ENCODE measurements at places on chromosomes 7 and 10. TPM values are rescaled to one million over a fixed set of nuclear protein-coding genes. Genes with fewer than 3 reads are reported as not detected.

LRRC17 gene
- total RNA-seq, result not detected

DNA sequence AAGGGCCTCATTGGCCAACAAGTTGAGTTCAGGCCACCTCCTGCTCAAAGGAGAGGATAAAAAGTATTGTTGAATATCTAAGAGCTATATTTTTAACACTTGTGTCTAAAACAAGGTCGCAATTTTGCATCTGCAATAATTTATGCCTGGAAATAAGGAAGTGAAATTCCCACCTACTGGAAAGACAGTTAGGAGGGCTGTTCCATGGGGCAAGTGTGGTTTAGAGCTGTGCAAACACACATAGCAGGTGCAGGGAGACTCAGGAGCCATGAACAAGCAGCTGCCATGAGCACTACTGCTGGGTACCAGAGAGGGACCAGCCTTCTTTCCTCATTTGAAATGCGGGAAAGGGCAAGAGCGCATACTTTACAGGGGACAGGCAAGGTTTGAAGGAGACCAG is 35.5 kb upstream of the IKZF1 start:
- peak overlapping the region; percentile 98 for H3K27ac ChIP-seq
- H3K4me3 ChIP-seq, result no peak overlapping the region
- peaks cover 89% of the 10 kb centered on the region for H3K4me1 ChIP-seq
- H3K36me3 ChIP-seq, result peaks cover 9% of the 10 kb centered on the region
- H3K27me3 ChIP-seq, result no peaks in the 10 kb centered on the region

DNA sequence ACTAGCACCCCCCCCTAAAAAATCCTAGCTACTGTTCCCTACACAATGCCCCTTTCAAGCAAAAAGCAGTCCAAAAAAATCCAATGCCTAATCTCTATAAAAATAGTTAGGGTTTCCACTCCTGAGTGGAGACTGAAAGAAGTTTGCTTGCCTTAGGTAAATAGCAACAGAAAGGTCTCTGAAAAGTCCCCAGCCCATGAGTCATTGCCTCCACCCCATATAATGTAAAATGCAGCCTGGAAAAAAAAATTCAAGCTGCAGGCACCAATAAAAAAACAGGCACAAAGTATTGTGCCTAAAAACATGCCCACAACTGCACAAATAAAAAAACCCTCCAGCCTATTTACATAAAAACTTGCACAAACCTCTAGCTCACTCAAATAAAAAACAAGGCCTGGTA is 47.5 kb downstream of the ZNF680 start:
- DNase-seq, result no peak
- no peaks in the 10 kb centered on the region for H3K4me1 ChIP-seq
- peaks cover 62% of the 10 kb centered on the region for H3K36me3 ChIP-seq

SLC26A5 gene
- total RNA-seq, result not detected

DLD gene
- total RNA-seq, result 78.2 TPM

- no peaks in the 10 kb centered on the region for H3K27me3 ChIP-seq
- H3K4me1 ChIP-seq, result peaks cover 3% of the 10 kb centered on the region
- H3K4me3 ChIP-seq, result no peak overlapping the region
- H3K27ac ChIP-seq, result no peak overlapping the region
Observed at GRCh38 chr7:32532086-32532485, 36.8 kb downstream of the AVL9 start.

GRCh38 chr10:93245779-93246178 is 172.1 kb downstream of the CYP26A1 start:
- no peaks in the 10 kb centered on the region for H3K4me1 ChIP-seq
- DNase-seq, result no peak
- no peaks in the 10 kb centered on the region for H3K36me3 ChIP-seq
- H3K4me3 ChIP-seq, result no peak overlapping the region

LAMB1 gene
- not detected for total RNA-seq

CLEC2L gene
- total RNA-seq, result not detected

DNA sequence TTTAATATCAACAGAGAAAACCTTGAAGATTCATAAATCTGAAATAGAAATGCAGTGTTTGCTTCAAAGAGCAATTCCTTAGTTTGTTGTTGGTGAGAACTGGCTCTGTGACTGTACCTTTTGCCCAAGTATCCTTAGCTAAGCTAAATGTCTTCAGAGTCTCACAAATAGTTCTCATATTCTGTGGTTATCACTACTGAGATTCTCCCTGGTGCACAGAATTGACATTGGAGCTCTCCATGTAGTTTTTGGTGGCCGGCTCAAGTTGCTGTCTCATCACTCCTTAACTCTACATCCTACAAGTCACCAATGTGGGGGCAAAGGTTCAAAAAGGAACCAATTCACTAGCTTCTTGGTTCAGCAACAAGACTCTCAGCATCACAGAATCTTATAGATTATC is 780.3 kb downstream of the LRMDA start:
- H3K27me3 ChIP-seq, result no peaks in the 10 kb centered on the region
- H3K27ac ChIP-seq, result no peak overlapping the region
- H3K36me3 ChIP-seq, result no peaks in the 10 kb centered on the region
- no peak overlapping the region for H3K4me3 ChIP-seq

ASB10 gene
- total RNA-seq, result not detected

DNA sequence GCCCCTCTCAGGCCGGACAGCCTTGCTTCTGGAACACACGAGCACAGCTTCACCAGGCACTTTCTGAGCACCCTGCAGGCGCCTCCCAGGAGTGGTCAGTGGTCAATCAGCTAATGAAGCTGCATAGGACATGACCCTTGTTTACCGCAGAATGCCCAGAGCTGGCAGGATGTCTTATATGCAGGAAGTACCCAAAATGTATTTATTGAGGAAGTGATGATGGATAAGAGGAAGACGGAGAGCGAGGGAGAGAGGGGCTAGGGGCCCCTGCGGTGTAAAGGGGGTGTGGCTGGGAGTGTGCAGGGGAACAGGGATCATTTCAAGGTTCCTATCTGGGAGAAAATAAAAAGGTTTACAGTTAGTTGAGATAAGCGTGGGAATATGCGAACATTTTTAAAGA is 3.3 kb downstream of the CYP2E1 start:
- no peak overlapping the region for H3K27ac ChIP-seq
- H3K4me1 ChIP-seq, result peaks cover 20% of the 10 kb centered on the region
- peaks cover 78% of the 10 kb centered on the region for H3K27me3 ChIP-seq
- no peaks in the 10 kb centered on the region for H3K36me3 ChIP-seq

DNA sequence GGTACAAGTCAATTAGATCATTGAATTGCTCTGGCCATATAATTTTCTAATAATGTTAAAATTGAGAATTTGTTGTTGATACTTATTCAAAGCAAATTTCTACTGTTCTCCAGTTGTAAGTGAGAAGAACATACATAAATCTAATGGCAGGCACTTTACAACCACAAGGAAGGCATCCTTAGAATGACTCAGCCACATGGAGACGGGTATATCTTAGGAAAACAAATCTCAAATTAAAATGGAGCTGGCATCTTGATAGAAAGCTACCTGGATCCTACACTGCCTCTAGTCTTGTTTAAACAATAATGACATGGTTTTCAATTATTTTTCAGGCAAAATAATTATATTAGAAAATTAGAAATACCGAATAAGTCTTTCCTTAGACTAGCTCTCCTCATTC is 1183.7 kb upstream of the SORCS1 start:
- H3K4me3 ChIP-seq, result no peak overlapping the region
- H3K36me3 ChIP-seq, result no peaks in the 10 kb centered on the region
- no peaks in the 10 kb centered on the region for H3K4me1 ChIP-seq
- H3K27ac ChIP-seq, result no peak overlapping the region

DNA sequence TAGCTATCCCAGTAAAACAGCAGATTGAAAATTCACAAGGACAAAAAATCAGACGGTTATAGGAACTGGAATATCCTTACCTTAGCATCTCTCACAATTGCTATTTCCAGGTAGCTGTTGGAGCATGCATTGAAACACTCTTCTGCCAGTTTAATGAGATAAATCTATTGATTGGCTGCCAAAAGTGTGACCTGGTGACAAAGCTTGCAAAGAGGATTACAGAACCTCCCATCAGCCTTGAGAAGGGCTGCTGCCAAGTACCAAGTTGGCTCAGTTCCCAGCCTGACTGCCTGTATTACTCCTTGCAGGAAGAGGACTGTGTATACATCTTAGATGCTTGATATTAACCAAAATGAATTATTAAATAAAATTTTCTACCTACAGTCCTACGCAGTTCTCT is 5.1 kb downstream of the PRLHR start:
- H3K36me3 ChIP-seq, result peaks cover 4% of the 10 kb centered on the region
- H3K4me1 ChIP-seq, result no peaks in the 10 kb centered on the region
- H3K27ac ChIP-seq, result no peak overlapping the region
- no peak overlapping the region for H3K4me3 ChIP-seq
- DNase-seq, result no peak
- peaks cover 32% of the 10 kb centered on the region for H3K27me3 ChIP-seq

GRCh38 chr10:99929360-99929759 is 80.4 kb downstream of the DNMBP start:
- no peaks in the 10 kb centered on the region for H3K27me3 ChIP-seq
- no peaks in the 10 kb centered on the region for H3K36me3 ChIP-seq
- peaks cover 3% of the 10 kb centered on the region for H3K4me1 ChIP-seq

DNA sequence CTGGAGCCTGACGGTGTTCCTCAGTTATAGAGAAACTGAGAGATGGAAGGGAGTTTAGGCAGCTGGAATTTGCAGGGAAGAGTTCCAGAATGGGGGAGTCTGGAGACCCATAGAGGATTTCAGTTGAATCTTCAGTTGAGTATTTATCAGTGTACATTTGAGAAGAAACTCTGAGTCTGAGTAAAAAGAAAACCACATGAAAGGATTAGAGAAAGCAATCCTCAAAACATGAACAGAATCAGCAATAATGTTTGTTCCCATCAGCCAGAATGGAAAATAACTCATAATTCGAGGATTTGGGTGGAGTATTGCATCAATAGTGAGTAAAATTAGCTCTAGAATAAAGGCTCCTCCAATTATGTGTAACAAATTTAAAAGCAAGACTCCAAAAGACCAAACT is 130.0 kb upstream of the AHR start:
- no peak overlapping the region for H3K27ac ChIP-seq
- H3K4me3 ChIP-seq, result no peak overlapping the region
- peaks cover 20% of the 10 kb centered on the region for H3K4me1 ChIP-seq
- no peaks in the 10 kb centered on the region for H3K27me3 ChIP-seq

- H3K36me3 ChIP-seq, result no peaks in the 10 kb centered on the region
- no peak overlapping the region for H3K27ac ChIP-seq
- no peak for DNase-seq
- H3K4me3 ChIP-seq, result no peak overlapping the region
- no peaks in the 10 kb centered on the region for H3K4me1 ChIP-seq
Observed at GRCh38 chr7:90613088-90613498, 17.0 kb downstream of the CDK14 start.

DNA sequence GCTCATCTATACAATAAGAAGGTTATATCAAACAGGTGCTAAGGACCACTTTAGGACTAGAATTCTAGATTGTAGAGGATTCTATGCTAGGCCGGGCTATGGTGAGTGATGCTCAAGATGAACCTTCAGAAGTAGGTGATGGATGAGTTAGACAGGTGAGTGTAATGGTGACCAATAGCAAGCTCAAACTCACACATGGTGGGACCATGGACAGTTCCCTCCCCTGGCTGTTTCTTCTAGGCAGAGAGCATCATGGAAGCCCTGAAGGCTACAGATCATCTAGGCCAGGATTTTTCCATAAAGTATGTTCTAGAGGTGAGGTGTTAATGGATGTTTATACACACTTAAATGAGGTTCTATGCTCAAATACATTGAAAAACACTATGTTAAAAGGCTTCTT is 162.2 kb upstream of the WDR11 start:
- no peak overlapping the region for H3K27ac ChIP-seq
- no peaks in the 10 kb centered on the region for H3K4me1 ChIP-seq
- H3K4me3 ChIP-seq, result no peak overlapping the region
- no peak for DNase-seq

DNA sequence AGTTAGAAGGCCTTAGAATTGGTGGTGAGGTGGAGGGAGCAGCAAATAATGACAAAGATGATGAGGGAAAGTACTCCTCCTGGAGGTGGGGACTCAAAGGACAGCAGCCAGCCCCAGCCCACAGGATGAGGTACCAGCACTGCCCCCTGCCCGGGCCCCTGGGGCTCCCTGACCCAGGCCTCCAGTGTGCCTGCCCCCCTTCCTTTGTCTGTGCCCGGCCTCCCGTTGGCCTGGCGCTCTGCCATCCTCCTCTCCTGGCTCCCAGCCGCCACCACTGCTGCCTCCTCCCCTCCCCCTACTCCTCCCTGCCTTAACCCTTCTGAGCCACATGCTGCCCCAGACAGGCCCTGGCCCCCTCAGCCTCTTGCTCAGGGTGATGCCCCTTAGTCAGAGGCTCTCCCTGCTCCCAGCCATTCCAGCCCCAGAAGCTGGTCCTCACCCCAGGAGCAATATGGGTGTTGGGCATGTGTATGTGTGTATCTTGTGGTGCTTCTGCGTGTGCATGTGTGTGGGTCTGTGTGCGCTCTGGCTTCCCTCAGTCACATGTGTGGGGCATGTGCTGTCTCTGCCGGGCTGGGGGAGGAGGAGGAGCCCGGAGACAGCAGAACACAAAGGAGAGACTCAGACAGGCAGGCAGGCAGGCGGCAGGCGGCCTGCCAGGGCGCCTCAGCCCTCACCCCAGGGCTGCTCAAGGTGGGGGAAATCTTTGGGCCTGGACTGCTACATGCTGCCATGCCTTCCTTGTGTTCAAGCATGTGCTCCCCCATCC is 2.6 kb downstream of the LDB1 start:
- H3K27me3 ChIP-seq, result no peaks in the 10 kb centered on the region
- peak overlapping the region; percentile 82 for H3K4me3 ChIP-seq
- peak overlapping the region; percentile 91 for H3K27ac ChIP-seq
- H3K4me1 ChIP-seq, result peaks cover 60% of the 10 kb centered on the region
- peak; percentile 78 for DNase-seq
- peaks cover 3% of the 10 kb centered on the region for H3K36me3 ChIP-seq

- peaks cover 18% of the 10 kb centered on the region for H3K4me1 ChIP-seq
- peak; percentile 37 for DNase-seq
- no peak overlapping the region for H3K4me3 ChIP-seq
- H3K36me3 ChIP-seq, result no peaks in the 10 kb centered on the region
- H3K27ac ChIP-seq, result no peak overlapping the region
Observed at GRCh38 chr7:155168597-155169480, 98.7 kb downstream of the HTR5A start.

DNA sequence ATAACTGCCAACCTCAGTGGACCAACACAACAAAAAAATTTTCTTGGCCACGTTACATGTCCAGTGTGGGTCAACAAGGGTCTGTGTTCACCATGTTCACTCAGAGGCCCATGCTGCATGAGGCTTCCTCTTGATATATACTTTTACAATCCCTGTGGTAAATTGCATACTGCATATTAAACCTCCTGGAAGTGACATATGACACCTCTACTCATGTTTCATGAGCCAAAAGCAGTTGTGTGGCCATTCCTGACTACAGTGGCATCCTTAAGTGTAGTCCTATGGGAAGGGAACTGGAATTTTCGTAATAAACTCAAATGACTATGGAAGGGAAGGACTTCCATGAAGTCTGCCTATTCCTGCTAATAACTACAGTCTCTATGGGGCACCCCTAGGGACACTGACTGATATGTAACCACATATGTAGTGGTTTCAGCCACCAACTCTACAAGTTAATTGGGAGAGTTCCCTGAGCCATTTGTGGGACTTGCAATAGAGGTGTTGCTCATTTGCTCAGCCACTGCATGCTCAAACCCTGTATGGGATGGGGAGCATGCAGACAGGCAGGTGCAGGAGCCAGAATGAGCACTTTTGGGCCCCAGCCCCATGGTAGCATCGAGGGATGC is 9.7 kb downstream of the DYNC1I1 start:
- H3K36me3 ChIP-seq, result no peaks in the 10 kb centered on the region
- H3K4me1 ChIP-seq, result no peaks in the 10 kb centered on the region
- H3K4me3 ChIP-seq, result no peak overlapping the region
- H3K27me3 ChIP-seq, result no peaks in the 10 kb centered on the region

GRCh38 chr10:79346388-79347225 is 662 bp upstream of the PPIF start:
- H3K4me3 ChIP-seq, result peak overlapping the region; percentile 85
- H3K36me3 ChIP-seq, result peaks cover 33% of the 10 kb centered on the region

TUBAL3 gene
- total RNA-seq, result not detected

GRCh38 chr10:109784236-109784635 is 139.1 kb downstream of the XPNPEP1 start:
- no peak for DNase-seq
- H3K4me3 ChIP-seq, result no peak overlapping the region
- H3K27me3 ChIP-seq, result peaks cover 6% of the 10 kb centered on the region
